ENCODE measurements at places on chromosomes 12 and 14.

- DNase-seq = no peak
Measured at GRCh38 chr14:55758796-55759195, 178.8 kb downstream of the KTN1 start.

- no peak for DNase-seq
Measured at GRCh38 chr12:69024907-69025306, 91.9 kb upstream of the CPM start.

DNA sequence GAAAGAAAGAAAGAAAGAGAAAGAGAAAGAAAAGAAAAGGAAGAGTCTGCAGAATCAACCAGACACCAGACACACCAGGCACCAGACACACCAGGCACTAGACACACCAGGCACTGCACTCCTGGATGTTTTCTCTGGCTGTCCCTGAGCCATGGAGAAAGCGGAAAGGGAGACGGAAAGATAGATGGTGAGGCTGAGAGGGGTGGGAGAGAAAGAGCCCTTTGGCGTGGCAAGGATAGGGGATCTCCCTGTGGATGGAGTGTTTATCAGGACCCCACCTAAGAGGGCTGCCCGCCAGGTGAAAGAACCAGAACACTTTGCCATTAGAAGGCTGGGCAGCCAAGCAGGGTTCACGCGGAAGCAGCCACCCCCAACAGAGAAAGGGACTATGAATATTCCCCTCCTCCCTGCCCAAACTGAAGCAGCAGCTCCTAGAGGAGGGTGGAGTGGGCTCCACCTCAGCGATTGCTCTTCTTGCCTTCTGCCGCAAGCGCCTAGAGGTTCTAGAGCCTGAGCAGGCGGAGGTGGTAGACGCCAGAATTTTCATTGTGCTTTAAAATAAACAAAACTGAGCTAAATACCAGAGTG, 13.4 kb downstream of the ST8SIA1 start:
- DNase-seq = no peak

DNA sequence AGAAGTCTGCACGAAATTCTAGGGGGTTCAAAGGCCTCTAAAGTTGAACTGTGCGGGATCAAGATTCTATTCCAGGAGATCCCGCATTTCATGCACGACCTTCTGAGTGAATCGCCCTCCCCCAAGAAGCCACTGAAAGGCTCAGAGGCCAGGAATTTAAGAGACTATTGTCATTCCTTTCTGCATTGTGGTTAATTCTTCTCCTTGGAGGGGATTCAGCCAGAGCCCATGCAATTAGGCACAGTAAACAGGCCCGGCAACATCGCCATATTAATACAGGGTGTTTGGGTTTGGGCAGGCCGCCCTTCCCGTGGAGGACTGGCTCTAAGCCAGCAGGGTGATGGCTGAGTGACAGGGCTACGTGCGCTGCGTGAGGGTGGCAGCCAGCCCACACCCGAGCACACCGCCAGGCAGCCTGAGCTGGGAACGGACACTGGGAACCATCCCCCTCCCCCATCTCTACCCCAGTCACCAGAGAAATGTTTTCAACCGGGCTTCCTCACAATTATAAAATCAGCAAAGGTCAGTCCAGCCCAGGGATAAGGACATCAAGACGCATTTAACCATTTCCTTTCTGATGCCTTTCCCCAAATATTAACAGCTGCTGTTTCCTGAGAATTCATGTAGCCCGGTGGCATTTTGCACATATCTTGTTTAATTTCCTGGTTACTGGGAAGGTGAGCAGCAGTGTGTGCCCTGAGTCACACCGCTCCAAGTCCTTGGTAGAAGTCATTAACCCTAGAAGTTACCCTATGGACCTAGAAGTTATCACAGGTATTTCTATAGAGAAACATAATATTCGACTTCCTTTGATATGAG, 12.5 kb downstream of the EGLN3 start:
- peak; percentile 98 for DNase-seq

DNA sequence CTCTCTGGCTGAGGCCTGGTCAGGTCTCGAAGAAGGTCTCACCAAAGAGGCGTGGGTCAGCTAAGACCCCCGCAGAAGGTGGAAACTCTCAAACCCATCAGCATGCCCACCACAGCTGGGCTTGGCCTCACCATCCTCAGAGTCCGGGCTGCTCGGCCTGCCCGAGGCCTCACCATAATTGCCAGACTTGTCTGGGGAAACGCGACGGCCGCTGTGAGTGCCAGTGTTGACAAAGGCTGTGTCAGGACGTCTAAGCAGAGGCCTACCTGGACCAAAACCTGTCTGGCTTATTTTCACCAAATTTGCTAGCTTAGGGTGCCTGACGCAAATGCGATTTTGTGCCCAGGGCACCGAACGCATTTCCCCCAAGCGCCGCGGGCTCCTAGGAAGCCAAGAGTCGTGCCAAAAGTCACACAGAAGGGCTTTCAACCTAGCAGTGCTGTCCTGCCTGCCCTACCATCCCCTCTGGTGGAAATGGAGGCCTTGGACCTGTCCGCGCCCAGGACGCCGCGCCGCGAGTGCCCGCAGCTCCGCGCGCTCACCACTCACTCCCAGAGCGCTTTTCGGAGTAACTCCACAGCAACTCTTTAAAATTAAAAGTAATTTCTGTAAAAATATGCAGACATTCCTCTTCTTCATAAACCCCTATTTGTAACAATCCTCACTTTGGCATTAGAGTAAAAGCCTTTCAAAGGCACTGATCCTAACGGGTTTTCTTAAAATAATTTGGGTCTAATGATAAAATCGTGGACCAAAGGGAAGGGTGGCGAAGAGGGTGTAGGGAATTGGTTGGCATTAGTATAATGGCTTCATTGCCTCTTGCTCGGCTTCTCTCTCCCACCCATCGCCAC, 1.2 kb upstream of the ALX1 start:
- DNase-seq = no peak

GRCh38 chr14:52279408-52279807, 11.9 kb downstream of the PTGDR start:
- no peak for DNase-seq

GRCh38 chr12:54371328-54372112, 7.2 kb upstream of the GPR84 start:
- peak; percentile 62 for DNase-seq

- no peak for DNase-seq
Measured at GRCh38 chr12:55698241-55698955, 9.3 kb downstream of the ITGA7 start.

- no peak for DNase-seq
Measured at GRCh38 chr12:119751961-119752360, 84.0 kb downstream of the PRKAB1 start.

GRCh38 chr12:65666876-65667275, 157.4 kb upstream of the HMGA2 start:
- DNase-seq = no peak

DNA sequence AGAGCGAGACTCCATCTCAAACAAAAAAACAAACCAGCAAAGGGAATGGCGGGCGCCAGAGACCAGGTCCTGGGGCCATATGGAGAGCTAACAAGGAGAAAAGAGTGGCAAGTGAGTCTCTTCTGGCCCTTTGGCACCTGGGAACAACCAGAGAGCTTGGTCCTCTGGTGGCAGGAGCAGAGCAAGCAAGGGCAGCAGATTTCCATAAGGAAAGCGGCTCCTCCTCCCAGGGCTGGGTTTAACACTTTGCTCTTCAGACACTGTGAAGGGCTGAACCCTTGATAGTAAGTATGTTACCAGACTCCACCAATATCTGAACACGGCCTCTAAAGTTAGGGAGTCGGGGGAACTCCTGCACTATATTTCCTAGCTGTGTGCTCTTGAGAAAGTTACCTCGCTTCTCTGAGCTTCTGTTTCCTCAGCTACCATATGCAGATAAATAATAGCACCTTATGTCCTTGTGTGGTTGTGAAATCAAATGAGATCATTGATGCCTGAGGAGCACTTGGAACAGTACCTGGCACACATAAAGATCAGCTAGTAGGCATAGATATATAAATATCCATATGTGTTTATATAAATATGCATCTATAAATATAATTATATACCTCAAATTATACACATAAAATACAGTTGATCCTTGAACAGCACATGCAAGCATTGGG, 33.4 kb upstream of the PLEKHG6 start:
- DNase-seq = no peak

GRCh38 chr12:92261071-92261470, 115.4 kb upstream of the BTG1 start:
- DNase-seq = no peak

- no peak for DNase-seq
Measured at GRCh38 chr12:42010715-42011114, 134.0 kb downstream of the GXYLT1 start.
